ENCODE measurements at places on chromosomes 6 and 20.

DNA sequence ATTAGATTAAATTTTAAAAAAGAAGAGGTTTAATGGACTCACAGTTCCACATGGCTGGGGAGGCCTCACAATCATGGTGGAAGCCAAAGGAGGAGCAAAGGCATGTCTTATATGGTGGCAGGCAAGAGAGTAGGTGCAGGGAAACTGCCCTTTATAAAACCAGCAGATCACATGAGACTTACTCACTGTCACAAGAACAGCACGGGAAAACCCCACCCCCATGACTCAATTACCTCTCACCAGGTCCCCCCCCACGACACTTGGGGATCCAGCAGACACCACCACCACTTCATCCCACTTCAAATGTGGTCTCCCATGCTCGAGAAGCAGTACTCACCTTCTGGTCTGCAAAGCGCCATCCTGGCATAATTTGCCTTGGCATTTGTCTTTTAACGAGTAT is 24.6 kb downstream of the MTFR2 start:
- DNase-seq = no peak

- no peak for DNase-seq
Observed at GRCh38 chr6:164477101-164477500, 832.3 kb downstream of the C6orf118 start.

- DNase-seq = no peak
Observed at GRCh38 chr6:82072751-82073150, 174.8 kb downstream of the IBTK start.

- no peak for DNase-seq
Observed at GRCh38 chr6:37354526-37355384, 972 bp downstream of the RNF8 start.

- no peak for DNase-seq
Observed at GRCh38 chr6:14739827-14740226, 506.0 kb upstream of the JARID2 start.

- peak; percentile 40 for DNase-seq
Observed at GRCh38 chr6:3081960-3082359, 13.7 kb downstream of the RIPK1 start.

DNA sequence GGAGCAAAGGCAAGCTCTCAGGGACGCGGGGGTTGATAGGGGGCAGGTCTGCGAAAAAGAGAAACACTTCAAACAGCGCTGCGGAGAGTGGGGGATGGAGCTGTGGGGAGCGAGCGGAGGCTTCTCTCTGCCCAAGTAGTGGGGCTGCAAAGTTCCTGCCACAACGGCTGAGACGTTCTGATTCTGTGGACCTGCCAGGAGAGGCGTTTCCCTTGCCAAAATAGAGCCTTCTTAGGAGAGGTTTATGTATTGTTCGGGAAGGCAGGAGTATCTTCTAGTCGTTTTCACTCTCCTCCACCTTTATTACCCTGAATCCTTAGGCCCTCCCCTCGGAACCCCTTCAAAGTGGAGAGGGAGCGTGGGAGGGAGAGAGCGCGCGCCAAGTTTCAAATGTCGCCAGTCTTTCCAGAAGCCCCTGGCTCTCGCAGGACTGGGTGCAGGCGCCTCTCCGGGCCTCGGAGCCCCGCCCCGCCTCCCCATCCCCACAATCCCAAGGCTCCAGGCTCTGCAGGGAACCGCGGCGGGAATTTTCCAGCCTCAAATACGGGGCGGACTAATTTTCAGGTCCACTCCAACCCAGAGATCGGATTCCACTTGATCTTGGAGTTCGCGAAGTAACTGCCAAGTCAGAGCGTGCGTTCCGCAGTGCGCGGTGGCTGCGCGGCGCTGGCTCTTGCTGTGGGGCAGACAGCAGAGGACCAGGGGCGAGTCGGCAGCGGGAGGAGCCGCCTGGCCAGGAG is 10.0 kb upstream of the POU3F2 start:
- no peak for DNase-seq

GRCh38 chr6:4504700-4505099 is 271.5 kb upstream of the CDYL start:
- DNase-seq = no peak

DNA sequence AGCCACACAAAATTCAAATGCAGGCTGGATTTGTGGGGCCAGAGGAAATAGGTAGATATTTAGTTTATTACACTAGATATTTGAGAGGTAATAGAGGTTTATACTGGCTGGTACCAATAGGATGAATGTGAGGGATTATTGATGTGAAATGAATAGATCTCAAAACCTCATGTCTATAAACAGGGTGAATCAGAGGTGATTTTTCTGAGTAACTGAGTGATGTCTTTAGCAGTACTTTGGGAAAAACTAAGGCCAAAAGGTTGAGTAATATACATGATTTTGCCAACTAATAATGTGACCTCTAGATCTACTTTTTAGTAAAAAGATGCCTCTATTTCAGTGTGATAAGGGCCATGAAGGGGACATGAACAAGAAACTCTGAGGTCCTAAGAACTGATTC is 86.8 kb downstream of the HAO1 start:
- DNase-seq = no peak

- DNase-seq = no peak
Observed at GRCh38 chr6:14440215-14440910, 322.8 kb downstream of the CD83 start.

DNA sequence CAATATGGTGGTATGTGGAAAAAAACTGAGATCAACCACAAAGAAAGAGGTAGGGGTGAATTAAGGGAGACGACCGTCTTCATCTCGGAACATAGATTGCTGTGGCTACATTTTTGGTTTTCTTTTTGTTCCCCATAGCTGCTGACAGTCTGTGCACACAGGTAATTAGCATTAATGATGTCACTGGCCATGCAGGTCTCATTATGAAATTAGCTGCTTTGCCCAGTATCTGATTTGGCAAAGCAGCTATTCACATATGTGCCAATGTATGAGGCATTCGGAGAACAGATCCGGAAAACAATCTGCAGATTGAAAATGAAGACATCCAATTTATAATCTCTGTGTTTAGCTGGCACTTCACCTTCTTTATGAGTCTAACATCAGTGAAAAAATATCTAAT is 13.1 kb downstream of the NOX3 start:
- DNase-seq = no peak

- no peak for DNase-seq
Observed at GRCh38 chr20:48556956-48557355, 270.8 kb downstream of the PREX1 start.

- no peak for DNase-seq
Observed at GRCh38 chr6:142819603-142820337, 125.2 kb downstream of the HIVEP2 start.

DNA sequence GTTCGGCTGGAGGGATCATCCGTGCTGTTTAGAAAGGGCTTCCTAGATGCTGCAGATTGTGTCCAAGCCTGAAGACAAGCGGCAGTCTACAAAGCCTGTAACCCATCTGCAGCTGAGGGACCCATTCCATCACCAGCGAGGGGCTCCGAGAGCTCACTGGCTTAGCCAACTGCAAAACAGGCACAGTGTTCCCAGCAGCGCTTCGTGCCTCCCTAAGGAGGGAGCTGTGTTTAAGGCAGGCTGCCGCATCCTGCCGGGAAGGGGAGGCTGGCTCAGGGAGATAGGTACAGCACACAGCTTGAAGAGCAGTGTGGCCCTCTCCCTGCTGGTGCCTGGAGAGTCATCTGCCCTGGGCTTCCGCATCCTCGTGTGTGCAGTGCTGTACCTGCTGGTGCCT is 32.4 kb downstream of the DUSP22 start:
- DNase-seq = no peak

DNA sequence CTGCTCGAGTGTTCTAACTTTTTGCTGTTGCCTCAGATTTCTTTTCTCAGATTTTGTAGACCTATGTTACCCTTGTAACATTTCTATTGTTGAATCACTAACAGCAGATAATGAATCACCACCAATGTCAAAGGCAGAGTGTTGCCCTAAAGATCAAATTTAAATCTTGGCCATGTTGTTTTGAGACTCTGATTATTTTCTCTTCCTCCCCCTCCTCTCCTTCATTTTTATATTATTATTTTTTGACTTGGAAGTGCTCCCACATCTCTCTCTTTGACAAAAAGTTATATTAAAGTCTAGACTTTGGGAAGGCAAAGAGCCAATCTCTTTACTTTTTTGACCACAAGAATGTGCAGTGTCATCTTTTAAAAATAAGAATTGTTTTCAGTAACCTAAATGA is 422.7 kb downstream of the NKAIN2 start:
- DNase-seq = no peak

DNA sequence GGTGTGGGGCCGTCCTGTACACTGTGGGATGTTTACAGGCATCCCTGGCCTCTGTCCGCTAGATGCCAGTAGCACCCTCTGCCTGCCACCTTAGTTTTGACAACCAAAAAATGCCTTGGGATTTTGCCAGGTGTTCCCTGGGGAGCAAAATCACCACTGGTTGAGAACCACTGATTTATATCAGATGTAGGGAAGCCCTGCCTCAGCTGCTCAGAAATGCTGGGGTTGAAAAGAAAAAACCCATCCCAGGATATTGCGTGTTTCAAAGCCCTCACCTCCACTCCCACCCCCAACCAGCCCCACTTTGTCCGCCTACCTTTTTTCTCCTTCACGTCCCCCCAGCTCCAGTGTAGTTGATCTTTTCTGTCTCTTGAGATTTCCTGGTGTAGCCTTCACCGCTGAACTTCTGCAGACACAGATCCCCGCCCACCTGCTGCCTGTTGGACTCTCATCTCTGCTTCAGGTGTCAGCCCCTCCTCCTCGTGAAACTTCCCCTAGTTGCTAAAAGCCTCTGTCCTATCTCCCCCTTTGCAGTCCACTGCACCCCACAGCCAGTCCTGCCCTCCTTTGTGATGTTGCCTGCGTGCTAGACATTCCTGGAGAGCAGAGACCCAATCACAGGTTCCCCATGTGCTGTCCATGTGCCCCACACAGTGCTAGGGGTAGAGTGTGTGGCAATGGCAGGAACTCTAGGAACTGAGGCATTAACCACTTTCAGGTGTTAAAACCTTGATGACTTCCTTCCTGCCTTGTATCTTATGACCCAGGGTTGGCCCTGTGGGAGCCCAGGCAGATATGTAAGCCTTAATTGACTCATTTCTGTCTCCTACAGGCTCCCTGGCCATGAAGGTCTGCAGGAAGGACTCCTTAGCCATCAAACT is 98.9 kb downstream of the TBC1D7 start:
- DNase-seq = peak; percentile 23

DNA sequence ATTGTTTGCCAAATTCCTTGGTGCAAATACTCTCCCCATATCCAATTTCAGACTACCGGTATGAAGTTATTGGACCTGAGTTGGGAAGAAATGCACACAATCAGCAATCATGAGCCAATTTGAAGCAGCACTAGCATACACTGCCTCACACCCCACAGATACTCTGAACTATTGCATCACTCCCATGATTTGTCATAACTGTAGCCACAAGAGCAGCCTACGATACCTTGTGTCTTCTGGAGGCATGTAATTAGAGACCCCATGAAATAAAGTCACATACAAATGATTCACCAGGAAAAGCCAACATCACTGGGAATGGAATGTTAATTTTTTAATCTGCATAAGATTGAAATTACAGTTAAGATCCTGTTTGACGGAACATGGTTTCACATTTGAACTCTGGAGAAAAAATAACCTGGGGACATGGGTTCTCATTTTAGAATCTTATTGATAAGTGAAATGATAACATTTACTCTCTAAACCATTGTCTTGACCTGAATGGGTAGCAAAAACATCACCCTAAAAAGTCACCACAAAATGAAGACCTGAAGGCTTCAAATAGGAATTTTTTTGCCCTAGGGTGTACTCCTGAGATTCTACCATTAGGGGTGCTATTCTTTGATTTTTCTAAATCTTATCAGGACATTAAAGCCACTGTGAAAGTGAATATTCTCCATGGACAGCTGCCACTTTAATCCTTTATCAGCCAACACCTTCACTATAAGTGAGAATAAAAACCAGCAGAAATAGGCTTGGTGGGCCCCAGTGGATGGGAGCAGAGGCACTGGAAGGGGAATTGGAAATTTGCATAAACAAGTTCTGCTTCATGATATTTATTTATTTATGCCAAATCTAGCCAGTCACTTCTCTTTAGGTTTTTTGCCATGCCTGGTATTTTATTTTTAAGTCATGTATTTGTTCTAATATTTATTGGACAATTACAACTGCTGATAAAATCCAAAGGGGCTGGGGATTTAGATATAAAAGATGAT is 34.5 kb upstream of the HBS1L start:
- no peak for DNase-seq

GRCh38 chr6:157896932-157897331 is 73.9 kb downstream of the SNX9 start:
- no peak for DNase-seq

DNA sequence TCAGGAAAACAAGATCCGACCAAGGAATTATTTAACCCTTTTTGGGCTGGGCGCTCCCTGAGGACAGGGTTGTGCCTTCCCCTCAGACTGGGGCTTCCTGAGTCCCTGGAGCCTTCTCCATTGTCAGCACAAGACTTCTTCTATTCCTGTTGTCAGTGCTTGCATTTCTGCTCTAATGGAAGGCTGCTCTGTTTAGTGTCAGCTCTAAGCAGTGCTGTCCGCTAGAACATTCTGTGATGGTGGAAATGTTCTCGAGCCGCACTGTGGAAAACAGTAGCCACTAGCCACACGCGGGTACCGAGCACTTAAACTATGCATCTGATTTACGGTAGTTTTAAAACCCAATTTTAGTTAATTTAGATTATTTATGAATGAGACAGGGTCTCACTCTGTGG is 64.0 kb downstream of the VEGFA start:
- no peak for DNase-seq

DNA sequence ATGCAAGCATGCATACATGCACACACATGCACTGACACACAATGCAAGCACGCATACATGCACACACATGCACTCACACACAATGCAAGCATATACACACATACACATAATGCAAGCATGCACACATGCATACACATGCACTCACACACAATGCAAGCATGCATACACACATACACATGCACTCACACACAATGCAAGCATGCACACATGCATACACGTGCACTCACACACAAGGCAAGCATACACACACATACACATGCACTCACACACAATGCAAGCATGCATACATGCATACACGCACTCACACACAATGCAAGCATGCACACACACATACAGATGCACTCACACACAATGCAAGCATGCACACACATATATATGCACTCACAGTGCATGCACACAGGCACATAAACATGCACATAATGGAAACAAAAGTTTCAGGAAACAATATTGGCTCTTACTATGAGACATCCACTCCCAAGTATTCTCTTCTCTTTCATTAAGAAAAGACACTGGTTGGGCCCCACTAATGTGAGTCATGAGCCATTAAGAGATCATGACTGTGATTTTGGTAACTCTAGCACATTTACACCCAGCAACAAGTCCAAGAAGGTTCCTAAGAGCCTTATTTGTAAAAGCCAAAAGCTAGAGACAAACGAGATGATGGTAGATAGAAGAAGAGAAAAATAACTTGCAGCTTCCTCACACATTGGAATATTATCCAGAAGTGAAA is 22.2 kb downstream of the APCDD1L start:
- no peak for DNase-seq

GRCh38 chr6:14366872-14367271 is 249.3 kb downstream of the CD83 start:
- no peak for DNase-seq
